ENCODE measurements at places on chromosomes 5 and 9. TPM values are rescaled to one million over a fixed set of nuclear protein-coding genes. Genes with fewer than 3 reads are reported as not detected.

DNA sequence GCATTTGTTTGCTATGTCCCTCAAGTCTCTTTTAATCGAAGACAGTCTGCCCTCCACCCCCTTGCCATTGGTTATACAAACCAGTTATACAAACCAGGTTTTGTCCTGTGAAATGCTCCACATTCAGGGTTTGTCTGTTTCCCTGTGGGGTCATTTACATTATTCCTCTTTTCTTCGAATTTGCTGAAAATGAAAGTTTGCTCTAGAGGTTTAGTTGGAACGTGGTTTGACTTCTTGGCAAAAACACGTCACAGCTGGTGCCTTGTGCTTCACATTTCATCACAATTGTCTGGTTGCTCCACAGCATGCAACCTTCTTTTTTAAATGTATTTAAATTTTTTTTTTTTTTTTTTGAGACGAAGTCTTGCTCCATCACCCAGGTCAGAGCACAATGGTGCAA is 4.2 kb upstream of the HAVCR2 start:
- no peaks in the 10 kb centered on the region for H3K27me3 ChIP-seq
- no peaks in the 10 kb centered on the region for H3K36me3 ChIP-seq
- no peak overlapping the region for H3K4me3 ChIP-seq
- H3K27ac ChIP-seq: no peak overlapping the region
- no peak for DNase-seq

- H3K4me3 ChIP-seq: no peak overlapping the region
- no peaks in the 10 kb centered on the region for H3K4me1 ChIP-seq
- H3K36me3 ChIP-seq: no peaks in the 10 kb centered on the region
- DNase-seq: no peak
- no peaks in the 10 kb centered on the region for H3K27me3 ChIP-seq
- H3K27ac ChIP-seq: no peak overlapping the region
Observed at GRCh38 chr9:116027096-116027495, 126.5 kb upstream of the PAPPA start.

GRCh38 chr5:82986404-82986803 is 90.8 kb downstream of the TMEM167A start:
- H3K27ac ChIP-seq: no peak overlapping the region
- no peak overlapping the region for H3K4me3 ChIP-seq
- no peaks in the 10 kb centered on the region for H3K4me1 ChIP-seq
- H3K27me3 ChIP-seq: no peaks in the 10 kb centered on the region
- H3K36me3 ChIP-seq: no peaks in the 10 kb centered on the region
- DNase-seq: no peak

DNA sequence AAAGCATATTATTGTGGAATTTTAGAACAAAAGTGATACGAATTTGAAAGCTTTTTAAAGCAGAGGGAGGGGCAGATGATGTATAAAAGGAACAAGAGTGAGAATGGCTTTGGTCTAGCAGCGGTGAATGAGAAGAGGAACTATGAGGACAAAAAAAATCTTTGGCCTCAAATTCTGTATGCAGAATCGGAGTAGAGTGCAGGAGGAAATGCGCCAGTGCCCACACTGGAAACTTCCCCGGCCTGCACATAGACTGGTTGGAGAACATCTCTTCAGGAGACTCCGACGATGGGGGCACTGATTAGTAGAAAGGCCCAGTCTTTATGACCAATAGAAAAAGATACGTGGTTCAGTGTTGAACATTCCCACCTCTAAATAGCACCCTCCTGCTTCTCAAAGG is 51.3 kb downstream of the SLC46A2 start:
- peaks cover 26% of the 10 kb centered on the region for H3K4me1 ChIP-seq
- no peaks in the 10 kb centered on the region for H3K27me3 ChIP-seq
- H3K27ac ChIP-seq: no peak overlapping the region
- H3K4me3 ChIP-seq: no peak overlapping the region
- no peaks in the 10 kb centered on the region for H3K36me3 ChIP-seq

GRCh38 chr5:72280581-72281069 is 39.4 kb downstream of the MRPS27 start:
- DNase-seq: peak; percentile 27
- H3K4me1 ChIP-seq: 0 out of 2 replicates have a peak, but pooled peaks cover 12% of the 10 kb centered on the region
- H3K4me3 ChIP-seq: no peak overlapping the region
- H3K27ac ChIP-seq: no peak overlapping the region
- no peaks in the 10 kb centered on the region for H3K36me3 ChIP-seq

- no peaks in the 10 kb centered on the region for H3K36me3 ChIP-seq
- no peaks in the 10 kb centered on the region for H3K27me3 ChIP-seq
- H3K27ac ChIP-seq: no peak overlapping the region
- DNase-seq: no peak
- H3K4me1 ChIP-seq: peaks cover 14% of the 10 kb centered on the region
- no peak overlapping the region for H3K4me3 ChIP-seq
Observed at GRCh38 chr9:124761710-124762109, 9.4 kb downstream of the NR6A1 start.

- no peaks in the 10 kb centered on the region for H3K36me3 ChIP-seq
- H3K4me3 ChIP-seq: no peak overlapping the region
- no peak for DNase-seq
Observed at GRCh38 chr9:10921671-10922070, 308.9 kb upstream of the PTPRD start.

GRCh38 chr5:81305785-81306184 is 4.4 kb downstream of the ZCCHC9 start:
- peaks cover 16% of the 10 kb centered on the region for H3K4me1 ChIP-seq
- no peak overlapping the region for H3K4me3 ChIP-seq
- H3K27me3 ChIP-seq: no peaks in the 10 kb centered on the region
- no peak for DNase-seq
- H3K27ac ChIP-seq: no peak overlapping the region

Gene CDX1
- total RNA-seq: 0.29 TPM

Gene CATSPER3
- total RNA-seq: 0.61 TPM

Gene KCNV2
- not detected for total RNA-seq

Gene HAVCR1
- 135 TPM for total RNA-seq

Gene ROPN1L
- total RNA-seq: 0.58 TPM

Gene AQP7
- 2.4 TPM for total RNA-seq

Gene TAS2R1
- total RNA-seq: 0.82 TPM

Gene FCN1
- not detected for total RNA-seq

Gene PCDHGA12
- 1.0 TPM for total RNA-seq

Gene ENTREP1
- not detected for total RNA-seq

Gene MEIKIN
- not detected for total RNA-seq

Data from Caco-2 (cell line).